ENCODE measurements at places on chromosomes 5 and 9. TPM values are rescaled to one million over a fixed set of nuclear protein-coding genes. Genes with fewer than 3 reads are reported as not detected.

Gene OLFML2A
- 9.0 TPM for total RNA-seq

Gene SH3RF2
- 2.4 TPM for total RNA-seq

- H3K36me3 ChIP-seq: peaks cover 5% of the 10 kb centered on the region
- peak overlapping the region; percentile 96 for H3K27ac ChIP-seq
- peak; percentile 83 for DNase-seq
- peak overlapping the region; percentile 25 for H3K4me3 ChIP-seq
- H3K27me3 ChIP-seq: no peaks in the 10 kb centered on the region
These were observed 117.2 kb upstream of the RGMB start for GRCh38 chr5:98656125-98656795.

DNA sequence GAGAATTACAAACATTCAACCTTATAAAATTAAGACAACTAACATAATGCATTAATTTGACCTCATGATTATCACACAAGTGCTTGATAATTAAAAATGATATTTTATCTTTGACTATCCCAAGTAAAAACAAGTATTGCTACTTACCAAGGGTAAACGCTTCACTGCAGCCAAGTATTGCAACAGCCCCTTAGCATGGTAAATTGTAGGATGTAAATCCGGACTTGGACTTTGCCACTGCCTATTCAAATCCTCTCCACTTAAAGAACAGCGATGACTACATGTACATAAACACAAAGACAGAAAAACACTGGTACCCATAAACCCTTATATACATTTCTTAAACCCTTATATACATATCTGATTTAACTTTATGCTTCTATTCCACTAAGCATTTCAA, 155.1 kb downstream of the AGTPBP1 start:
- H3K27me3 ChIP-seq: no peaks in the 10 kb centered on the region
- H3K36me3 ChIP-seq: peaks cover 7% of the 10 kb centered on the region
- no peak for DNase-seq
- no peak overlapping the region for H3K4me3 ChIP-seq
- H3K27ac ChIP-seq: no peak overlapping the region

- H3K4me3 ChIP-seq: no peak overlapping the region
- no peak for DNase-seq
- H3K27ac ChIP-seq: no peak overlapping the region
- peaks cover 22% of the 10 kb centered on the region for H3K4me1 ChIP-seq
These were observed 6.0 kb downstream of the UGCG start for GRCh38 chr9:111902391-111903139.

Data from neural progenitor cell (in vitro differentiated cells).